Epithelial cell of proximal tubule (primary cell): ENCODE measurements at places on chromosomes 1 and 21. TPM values are rescaled to one million over a fixed set of nuclear protein-coding genes. Genes with fewer than 3 reads are reported as not detected.
A peak's percentile ranks its signal among the peaks of the same experiment; 100 is the strongest.

Gene LCE3B
- total RNA-seq, result not detected in 2 replicates

Gene CBS
- 51.9 and 65.7 TPM in 2 replicates for total RNA-seq

GRCh38 chr1:76390456-76390855, 315.9 kb downstream of the ST6GALNAC3 start:
- DNase-seq, result no peak

Gene CELA3A
- total RNA-seq, result not detected in 2 replicates

Gene LCE1D
- total RNA-seq, result not detected in 2 replicates

GRCh38 chr1:41861535-41862383, 57.0 kb downstream of the HIVEP3 start:
- no peak for DNase-seq

DNA sequence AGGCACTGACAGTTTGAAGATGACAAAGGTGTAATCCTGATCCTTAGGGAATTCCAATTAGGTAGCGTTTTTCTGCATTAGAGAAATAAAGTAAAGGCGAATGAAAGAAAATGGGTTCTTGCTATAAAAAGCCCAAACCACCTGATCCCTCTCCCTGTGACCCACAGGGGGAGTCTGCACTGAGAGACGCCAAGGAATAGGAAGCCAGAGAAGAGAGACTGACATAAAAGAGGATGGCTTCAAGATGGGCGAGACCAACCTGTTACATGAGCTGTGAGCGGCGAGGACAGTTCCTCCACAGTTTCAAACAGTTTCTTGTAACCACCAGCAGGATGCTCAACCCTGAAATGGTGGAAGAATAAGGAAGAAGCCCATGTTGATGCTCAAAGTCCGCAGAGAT, 1.4 kb downstream of the RPE65 start:
- no peak for DNase-seq

DNA sequence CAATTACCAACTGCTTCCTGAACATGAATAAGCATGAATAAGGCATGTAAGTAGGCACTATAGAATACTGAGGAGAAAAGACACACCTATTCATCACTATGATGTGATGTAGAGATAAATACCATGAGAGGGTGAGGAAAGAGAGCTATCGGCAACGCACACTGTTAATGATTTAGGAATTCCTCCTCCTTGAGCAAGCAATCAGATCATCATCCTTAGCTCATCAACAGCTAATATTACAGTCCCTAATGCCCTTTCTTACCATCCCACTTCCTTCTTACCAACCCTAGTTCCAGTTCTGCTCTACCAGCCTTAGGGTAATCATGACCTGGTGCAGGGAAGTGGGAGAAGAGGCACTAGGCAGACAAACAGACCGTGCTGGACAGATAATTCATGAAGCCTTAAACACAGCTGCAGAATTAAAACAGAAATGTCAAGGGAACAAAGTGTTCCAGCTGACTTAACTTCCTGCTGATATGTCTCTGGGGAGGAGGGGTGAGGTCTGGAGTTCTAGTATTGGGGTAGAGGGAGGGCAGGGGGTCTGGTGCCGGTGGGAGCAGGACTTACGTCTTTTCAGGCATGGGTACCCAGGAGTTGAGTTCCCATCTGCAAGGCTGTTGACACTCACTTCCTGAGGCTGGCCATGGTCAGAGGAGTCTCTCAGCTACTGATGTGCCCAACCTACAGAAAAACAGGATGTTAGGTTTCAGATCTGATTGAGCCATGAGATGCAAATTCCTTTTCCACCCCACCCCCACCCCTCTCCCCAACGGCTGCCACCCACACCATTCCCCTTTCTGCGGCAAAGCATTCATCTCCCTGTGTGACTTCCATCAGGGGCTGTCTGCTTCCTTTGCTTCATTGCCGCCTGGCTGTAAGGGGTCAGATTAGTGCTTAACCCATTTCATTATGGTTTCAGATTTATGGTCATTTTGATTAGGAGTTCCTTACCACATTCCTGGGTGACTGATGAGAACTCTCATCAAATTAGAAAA, 12.6 kb upstream of the RCSD1 start:
- DNase-seq, result peak; percentile 44

GRCh38 chr1:119873135-119874015, 22.9 kb downstream of the ADAM30 start:
- DNase-seq, result no peak

GRCh38 chr1:199976496-199977144, 50.9 kb upstream of the NR5A2 start:
- DNase-seq, result no peak

DNA sequence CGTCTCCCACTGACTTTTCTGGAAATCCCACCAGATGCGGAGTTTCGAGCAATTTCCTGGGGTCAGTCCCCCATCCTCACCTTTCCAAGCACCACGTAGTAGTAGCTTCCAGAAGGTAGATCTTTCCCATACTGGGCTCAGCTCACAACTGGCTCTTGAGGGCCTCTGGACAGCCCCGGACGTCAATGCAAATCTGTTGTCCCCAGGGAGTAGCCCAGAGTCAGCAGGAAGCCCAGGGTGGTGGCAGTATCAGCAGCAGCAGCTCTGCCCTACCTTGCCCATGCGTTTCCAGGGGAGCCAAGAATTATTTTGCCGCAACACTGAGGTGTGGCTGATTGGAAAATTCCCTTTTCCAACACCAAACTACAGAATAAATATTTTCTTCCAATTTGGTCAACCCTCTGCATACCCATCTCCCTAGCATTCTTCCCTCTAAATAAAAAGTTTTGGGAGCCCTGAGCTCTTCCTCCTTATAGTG, 70.3 kb downstream of the CD46 start:
- DNase-seq, result no peak

DNA sequence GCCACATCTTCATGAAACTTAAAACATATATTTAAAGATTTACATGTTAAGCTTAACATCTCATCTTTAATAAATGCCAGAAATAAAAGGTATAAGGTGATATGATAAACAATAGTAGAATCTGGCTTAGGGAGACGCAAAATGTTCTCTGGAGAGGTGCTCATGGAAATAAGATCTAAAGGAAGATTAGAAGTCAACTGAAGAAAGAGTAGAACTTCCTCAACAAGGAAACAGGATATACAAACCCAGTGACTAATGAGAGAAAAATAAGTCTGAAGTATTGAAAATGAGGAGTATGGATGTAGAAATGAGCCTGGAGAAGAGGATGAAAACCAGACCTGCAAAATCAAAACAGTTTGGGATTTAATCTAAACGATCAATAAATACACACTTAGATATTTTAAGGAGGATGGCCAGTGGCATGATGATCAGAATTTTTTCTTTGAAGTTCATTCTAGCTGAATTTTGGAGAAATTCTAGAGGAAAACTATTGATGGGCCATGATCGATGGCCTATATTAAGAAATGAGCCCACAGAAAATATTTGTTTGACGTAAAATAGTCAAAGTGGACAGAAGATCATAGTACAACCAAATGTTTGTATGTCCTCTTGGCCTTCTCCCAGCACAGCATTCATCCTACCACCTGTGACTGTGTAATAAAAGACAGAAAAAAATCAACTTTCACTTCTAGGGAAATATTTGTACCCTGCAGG, 387.9 kb upstream of the PTBP2 start:
- DNase-seq, result no peak

- no peak for DNase-seq
These were observed 148.6 kb downstream of the SYF2 start for GRCh38 chr1:25083481-25084345.

DNA sequence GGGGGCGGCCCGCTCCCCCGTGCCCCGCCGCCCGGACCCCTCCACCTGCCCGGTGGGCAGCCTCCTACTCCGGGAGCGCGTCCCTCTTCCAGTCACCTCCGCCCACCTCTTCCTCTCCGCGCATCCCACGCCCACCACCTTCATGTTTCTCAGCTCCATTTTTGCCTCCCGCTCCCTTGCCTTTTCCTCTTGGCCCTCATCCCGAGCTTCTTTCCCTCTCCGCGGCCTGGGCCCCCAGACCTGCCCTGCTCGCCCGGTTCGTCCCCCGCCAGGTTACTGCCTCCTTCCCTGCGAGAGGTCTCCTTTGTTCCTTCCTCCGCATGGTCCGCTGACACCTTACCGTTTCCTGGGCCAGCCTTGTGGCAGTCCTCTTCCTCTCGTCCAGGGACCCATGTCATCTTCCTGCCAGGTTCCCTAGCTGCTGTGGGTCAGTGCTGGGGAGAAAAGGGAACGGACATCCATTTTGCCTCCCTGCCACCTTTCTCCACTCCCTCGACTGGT, 563 bp downstream of the QSOX1 start:
- DNase-seq, result no peak

DNA sequence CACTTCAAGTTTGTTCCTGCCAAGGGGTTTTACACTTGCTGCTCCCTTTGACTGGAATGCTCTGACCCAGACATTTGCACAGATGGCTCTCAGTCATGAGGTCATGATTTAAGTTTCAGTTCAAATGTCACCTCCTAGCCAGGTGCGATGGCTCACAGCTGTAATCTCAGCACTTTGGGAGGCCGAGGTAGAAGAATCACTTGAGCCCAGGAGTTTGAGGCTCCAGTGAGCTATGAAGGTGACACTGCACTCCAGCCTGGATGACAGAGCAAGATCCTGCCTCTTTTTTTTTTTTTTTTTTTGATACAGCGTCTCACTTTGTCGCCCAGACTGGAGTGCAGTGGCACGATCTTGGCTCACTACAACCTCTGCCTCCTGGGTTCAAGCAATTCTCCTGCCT, 4.5 kb upstream of the ZMYM4 start:
- no peak for DNase-seq

- DNase-seq, result no peak
These were observed 202.0 kb downstream of the FMN2 start for GRCh38 chr1:240293706-240294105.

GRCh38 chr1:57088653-57089052, 122.8 kb upstream of the C8B start:
- DNase-seq, result no peak

Gene GPR25
- total RNA-seq, result 0.65 TPM in 1 of 2 replicates, not detected in the other

Gene LYPD8
- total RNA-seq, result not detected in 2 replicates

DNA sequence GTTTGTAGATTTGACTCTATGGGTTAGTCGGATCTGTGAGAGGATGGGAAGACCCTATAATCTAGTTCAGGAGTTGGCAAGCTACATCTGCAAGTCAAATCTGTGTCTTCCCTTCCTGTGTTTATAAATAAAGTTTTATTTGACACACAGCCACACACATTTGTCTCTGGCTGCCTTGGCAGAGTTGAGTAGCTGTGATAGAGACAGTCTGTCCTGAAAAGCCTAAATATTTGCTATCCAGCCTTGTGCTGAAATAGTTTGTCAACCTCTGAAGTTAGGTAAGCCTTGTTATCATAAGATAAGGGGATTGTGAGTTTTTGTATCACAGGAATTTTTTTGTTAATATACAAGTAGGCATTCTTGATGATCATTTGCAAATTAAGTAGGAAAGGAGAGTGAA, 136.8 kb downstream of the NOS1AP start:
- DNase-seq, result no peak

Gene PROX1
- under 0.01 and 0.06 TPM in 2 replicates for total RNA-seq

Gene RNF223
- total RNA-seq, result 0.36 and 1.6 TPM in 2 replicates

GRCh38 chr1:209095627-209096595, 487.6 kb upstream of the CAMK1G start:
- DNase-seq, result peak; percentile 29

Gene CD5L
- total RNA-seq, result not detected in 2 replicates

- no peak for DNase-seq
These were observed 97.4 kb downstream of the GIPC2 start for GRCh38 chr1:78143152-78143551.

GRCh38 chr1:244796719-244797406, 38.6 kb upstream of the COX20 start:
- no peak for DNase-seq

Gene HP1BP3
- 120 and 142 TPM in 2 replicates for total RNA-seq

GRCh38 chr1:109099938-109100773, 9.6 kb downstream of the TMEM167B start:
- DNase-seq, result no peak
